ENCODE measurements at places on chromosomes 3 and 15.

DNA sequence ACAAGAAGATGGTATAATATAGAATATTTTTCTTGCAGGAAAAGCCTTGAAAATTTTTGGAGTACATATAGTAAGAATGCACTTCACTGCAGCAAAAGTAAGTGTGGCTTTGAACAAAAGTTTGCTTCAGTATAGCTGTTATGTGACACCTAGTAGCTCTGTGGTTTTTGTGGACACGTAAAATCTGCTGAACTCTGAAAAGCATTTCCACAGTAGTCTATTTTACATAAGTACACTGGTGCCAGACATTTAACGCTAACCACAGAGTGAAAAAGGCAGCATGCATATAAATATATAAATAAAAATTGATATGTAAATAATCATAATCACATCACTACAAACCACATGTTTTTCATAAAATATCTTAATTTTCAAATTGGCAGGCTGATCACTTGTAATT, 39.8 kb downstream of the CGGBP1 start:
- DNase-seq: no peak

GRCh38 chr15:90055182-90055581, 47.1 kb downstream of the IDH2 start:
- DNase-seq: no peak

DNA sequence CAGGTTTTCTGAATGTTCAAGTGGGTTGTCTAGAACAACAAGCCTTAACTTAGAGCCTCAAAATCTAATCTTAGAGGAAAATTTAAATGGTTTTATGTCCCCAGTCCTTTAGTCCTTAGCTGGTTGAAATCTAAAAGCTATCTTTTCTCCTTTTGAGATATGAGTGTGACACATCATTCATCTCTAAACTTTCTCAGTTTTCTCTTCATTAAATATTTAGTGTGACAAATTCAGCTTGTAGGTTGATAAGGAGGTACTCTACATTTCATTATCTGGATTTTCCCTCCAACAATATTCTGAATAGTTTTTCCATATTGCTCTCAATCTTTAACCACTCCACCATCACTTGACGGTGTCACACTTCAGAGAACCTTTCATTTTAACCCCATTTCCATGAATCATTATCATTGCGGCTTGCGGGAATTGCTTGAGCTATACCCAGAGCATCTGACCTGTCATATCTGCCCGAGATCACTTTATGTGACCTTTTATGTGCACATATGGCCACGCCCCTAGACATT, 16.1 kb upstream of the ATP8B4 start:
- DNase-seq: peak; percentile 47

DNA sequence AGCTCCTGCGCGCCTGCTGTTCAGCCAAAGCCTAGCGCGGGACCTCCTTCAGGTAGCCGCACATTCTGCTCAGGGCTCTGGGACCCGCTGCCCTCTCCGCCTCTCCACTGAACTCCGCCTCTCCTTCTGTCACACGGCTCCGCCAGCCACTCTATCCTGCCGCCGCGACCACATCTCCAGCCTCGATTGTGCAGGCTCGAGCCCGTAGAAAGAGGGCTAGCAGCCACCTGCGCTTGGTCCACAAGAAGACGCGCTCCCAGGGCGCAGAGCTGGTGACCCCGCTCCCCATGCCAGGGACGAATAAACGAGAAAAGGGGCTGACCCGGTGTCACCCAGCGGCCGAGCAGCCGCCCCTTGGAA, 1.1 kb upstream of the VIPR1 start:
- no peak for DNase-seq

DNA sequence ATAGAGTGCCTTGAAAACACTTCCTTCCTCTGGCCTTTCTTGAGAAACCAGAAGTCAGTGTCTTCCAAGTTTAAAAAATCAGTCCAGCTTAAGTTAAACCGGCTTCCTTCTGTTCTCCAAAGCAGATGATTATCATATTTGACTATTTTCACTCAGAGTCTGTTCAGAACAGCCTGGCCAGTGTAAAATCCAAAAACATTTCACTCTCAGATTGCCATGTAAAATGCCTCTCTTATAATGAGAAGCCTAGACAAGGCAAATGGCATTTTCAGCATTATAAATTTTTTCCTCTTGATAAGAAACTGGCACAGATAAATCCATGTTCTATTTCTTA, 193.5 kb downstream of the TNIK start:
- no peak for DNase-seq

- DNase-seq: no peak
Observed at GRCh38 chr3:112735926-112736325, 95.0 kb upstream of the CCDC80 start.

- DNase-seq: no peak
Observed at GRCh38 chr15:87589134-87589533, 667.4 kb downstream of the NTRK3 start.

- no peak for DNase-seq
Observed at GRCh38 chr3:183449391-183449790, 21.0 kb upstream of the MCF2L2 start.

- DNase-seq: no peak
Observed at GRCh38 chr3:131917006-131917405, 117.8 kb downstream of the CPNE4 start.

DNA sequence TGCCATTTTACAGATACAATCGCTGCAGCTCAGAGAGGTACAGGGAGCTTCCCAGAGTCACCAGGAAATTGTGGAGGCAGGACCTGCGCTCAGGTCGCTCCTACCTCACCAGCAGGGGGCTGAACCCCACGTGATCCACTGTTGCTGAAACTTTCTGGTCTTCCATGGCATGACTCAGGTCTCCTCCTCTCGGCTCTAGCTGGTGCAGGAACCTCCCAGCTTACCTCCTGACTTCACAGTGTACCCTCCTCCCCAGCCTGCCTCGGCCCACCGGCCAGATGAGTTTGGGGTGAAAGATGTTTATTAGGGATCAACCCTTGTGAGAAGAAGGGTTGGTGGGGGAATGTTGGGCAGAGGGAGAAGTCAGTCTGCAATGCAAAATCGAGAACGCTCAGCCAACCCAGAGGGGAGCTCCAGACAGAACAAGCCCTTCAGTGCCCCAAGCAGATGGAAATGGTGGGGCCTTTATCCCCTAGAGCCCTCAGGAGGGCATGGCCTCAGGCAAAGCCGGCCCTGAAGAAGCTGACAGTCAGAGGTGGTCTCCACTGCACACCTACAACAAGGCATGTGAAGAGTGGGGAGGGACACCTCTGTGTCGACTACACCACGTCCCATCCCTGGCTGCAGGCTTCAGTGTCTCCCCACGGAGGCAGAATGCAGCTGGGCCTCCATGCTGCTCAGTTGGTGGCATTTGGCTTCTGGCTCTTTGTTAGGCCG, 118.6 kb upstream of the PRR20G start:
- no peak for DNase-seq

- DNase-seq: no peak
Observed at GRCh38 chr3:121719423-121719822, 30.1 kb downstream of the GOLGB1 start.

DNA sequence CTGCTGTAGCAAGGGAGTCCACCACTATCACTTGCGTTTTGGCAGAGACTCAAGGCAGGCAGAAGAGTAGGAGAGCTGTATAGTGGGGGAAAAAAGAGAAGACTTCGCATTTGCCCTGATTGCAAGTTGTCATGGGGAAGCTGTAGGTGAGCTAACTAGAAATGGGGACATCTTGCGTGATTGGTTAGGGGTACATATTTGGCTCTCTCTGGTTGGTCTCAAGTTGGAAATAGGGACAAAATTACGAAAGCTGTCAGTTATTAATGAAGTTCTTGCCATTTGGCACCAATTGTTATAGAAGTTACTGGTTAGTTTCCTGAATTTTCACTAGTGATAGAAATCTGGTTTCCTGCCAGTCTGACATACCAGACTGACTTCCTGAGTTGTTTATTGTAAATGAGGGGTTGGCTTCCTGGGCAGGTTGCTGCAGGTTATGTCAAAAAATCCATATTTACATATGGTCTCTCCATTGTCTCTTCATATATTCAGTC, 8.2 kb upstream of the SENP7 start:
- DNase-seq: no peak

DNA sequence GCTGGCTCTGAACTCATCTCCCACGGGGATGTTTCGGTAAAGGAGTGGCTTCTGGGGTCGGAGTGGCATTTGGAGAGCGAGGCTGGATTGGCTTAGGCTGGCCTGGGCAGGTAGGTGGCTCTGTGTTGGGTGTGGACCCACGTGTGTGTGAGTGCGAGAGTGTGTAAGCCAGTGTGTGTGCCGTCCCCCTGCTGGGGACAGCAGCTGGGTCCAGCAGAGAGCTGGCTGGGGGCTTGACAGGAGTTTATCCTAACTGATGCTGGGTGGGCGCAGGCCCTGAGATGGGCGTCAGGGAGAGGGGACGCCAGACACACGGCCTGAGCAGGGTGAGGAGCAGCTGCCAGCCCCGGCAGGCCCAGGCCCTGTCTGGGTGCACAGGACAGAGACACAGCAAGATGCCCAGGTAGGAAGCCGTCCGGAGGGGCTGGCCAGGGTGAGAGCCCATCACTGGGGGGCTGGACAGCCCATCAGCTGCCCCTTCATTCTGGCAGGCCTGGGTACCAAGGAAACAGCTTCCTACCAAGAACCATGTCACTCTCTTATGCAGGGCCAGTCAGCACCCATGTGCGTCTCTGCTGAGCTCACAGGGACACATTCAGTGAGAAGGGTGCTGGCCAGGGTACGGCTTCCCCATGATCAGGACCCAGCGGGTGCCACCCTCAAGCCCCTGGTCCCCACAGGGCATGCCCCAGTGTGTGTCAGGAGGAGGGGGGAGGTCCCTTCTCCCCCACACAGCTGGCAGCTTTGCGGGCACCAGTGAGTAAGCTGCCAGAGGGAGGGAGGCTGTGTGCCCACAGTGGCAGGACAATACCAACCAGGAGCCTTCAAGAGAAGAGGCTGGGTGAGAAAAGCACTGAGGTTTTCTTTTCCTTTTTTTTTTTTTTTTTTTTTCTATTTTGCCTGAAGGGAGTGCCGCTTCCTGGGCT, 1.1 kb downstream of the PAK6 start:
- DNase-seq: no peak

DNA sequence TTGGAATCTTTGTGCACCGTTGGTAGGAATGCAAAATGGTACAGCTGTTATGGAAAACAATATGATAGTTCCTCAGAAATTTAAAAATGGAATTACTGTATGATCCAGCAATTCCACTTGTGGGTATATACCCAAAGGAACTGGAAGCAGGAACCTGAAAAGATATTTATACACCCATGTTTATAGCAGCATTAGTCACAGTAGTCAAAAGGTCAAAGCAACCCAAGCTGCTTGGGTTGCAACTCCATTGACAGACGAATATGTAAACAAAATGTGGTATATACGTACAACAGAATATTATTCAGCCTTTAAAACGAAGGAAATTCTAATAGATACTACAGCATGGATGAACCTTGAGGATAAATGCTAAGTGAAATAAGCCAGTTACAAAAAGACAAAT, 35.0 kb upstream of the CAPN3 start:
- DNase-seq: no peak

DNA sequence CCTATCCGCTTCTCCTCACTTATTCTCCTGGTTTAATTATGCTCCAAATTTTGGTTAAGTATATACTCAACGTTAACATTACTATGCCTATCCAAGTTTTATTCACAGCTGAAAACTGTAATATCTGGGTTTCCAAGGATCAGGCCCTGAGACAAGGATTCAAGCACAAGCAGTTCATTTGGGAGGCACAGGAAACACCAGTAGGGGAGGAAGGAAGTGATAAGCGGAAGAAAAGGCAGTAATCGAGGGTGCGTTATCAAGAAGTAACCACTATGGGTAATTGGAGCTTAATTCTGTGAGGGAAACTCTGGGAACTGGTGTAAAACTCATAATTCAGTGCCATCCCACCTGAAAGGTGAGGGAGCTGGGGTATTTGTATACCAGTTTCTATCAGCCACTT, 120.3 kb downstream of the KCNAB1 start:
- DNase-seq: no peak

- DNase-seq: no peak
Observed at GRCh38 chr3:11950576-11950975, 53.6 kb upstream of the SYN2 start.

- no peak for DNase-seq
Observed at GRCh38 chr15:55968923-55969322, 24.5 kb downstream of the NEDD4 start.

DNA sequence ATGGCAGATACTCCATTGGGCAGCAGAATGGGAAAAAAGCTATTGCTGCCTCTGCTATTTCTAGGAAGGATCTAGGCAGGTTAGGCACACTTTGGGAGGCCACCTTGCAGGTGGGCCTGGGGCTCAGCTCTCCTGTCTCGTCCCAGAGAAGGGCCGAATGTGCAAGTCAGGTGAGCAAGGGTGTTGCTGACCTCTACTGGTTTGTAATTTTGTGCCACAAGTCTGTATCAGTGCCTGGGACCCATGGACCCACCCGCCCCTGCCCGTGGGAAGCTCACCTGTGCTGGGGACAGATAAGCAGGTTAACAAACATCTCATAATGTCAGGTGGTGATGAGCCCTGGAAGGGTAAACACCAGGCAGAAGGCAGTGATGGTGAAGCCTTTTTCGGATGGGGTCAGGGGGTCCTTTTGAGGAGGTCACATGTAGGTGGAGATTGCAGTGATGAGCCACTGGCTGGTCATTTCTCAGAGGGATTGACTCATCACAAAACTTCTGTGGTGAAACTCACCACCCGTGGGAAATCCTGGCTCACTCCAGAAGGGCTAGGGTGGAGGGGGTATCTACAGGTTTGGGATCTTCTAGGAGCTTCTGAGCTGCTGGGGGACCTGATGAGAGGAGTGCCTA, 161.3 kb downstream of the KLF13 start:
- DNase-seq: no peak

DNA sequence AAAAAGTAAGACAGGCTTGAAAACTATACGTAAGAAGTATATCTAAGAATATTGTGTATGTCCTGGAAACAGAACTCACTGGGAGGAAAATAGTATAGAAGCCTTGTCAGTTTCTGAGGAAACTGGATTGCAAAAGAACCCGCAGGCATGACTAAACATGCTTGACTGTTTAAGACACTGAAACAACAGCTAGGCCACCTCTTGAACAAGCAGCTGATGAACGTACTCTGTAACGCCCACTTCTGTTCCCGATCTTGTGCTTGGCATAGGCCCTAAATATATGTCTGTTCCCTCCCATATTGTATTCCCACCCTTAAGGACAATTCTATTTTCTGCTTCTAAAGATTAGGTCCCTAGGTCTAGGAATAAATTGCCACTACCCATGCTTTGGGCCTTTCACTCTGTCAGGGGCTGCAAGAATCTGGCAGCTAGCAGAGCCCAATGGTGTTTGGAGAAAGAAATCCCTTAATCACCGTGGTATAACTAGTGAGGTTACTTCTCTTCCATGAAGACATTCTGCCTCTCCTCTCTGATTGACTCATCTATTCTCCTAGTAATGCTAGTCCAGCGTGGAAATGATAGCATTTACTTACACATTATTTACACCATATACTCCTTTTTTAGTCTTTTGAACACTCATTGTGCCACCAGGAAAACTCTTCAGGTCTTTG, 46.2 kb downstream of the CD200 start:
- no peak for DNase-seq

- no peak for DNase-seq
Observed at GRCh38 chr3:132756108-132756650, 34.0 kb upstream of the NPHP3 start.

- no peak for DNase-seq
Observed at GRCh38 chr3:32815841-32816438, 1.9 kb upstream of the TRIM71 start.

- no peak for DNase-seq
Observed at GRCh38 chr3:154588831-154589230, 158.8 kb upstream of the GPR149 start.

Data from stimulated activated naive CD4-positive, alpha-beta T cell treated with Interleukin-2 at 50 U/mL for 16 hours (primary cell).